ENCODE measurements at places on chromosomes 13 and 19.

GRCh38 chr13:83272652-83273240 is 609.5 kb downstream of the SLITRK1 start:
- DNase-seq: no peak

DNA sequence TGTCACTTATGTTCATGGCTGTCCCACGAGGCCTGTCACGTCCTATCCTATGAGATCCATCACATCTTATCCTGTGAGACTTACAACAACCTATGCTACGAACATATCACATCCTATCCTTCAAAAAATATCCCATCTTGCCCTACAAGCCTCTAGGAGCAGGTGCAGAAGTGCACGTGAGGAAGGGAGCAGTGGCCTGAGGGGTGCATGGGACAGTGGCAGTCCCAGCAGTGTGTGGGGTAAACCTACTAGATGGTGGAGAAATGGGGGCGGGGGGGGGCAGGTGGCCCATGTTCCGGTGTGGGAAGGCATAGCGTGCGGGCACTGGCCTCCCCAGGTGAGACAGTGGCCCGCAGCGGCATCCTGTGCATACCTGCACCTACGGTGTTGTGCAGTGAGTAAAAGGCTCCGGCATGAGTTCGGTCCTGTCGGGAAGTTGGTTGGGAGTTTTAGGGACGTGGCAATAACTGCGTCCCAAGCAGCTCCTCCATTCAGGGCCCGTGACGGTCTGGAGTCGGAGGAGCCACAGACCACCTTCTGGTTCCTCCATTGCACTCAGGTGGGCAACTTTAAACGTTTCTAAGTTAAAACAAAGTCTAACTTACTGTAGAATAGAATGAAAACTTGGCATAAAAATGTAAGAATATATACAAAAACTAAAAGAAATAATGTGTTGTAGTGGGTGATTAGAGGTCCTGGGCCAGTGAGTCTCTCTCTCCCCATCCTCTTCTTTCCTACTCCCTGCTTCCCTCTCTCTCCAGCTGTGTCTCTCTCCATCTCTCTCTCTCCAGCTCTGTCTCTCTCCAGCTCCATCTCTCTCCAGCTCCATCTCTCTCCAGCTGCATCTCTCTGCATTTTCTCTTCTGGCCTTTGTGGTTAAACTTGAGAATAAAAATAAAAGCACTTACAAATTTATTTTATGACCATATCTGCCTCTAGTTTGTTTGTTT is 42.1 kb downstream of the ATP11A start:
- DNase-seq: no peak

DNA sequence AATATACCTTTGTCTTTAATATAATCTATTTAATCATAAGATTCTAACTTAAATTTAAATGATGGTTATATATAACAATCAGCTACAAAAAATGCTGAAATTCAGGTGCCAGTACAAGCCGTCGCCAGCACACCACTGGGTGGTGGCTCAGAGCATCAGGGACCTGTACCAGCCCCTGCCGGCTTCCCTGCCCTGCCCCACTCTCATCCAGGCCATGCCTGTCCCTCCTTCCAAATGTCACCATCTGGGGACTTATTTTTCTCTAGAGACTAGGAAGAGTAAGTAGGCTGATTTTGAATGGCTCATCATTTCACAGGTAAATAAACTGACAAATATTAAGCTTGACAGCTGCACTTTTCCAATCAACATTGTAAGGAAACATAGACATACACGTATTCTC is 1.6 kb downstream of the METTL21C start:
- no peak for DNase-seq

GRCh38 chr19:42253245-42254088 is 1.5 kb downstream of the ERF start:
- no peak for DNase-seq

DNA sequence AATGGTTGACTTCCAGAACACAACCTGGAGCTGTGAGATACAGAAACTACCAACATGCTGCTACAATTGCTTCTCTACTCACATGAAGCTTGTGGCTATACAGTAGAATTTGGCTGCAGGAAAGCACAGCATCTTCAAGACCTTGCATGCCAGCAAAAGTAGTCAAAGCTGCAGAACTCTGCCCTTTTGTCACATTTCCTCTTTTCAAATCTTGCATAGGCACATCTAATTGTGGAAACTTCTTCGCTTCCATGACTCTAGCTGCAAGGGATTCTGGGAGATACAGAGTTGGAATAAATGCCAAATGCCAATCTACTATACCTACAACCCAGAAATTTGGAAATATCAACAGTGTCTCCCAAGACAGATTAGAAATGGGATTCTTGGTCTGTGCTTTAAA is 462.2 kb downstream of the FOXO1 start:
- DNase-seq: no peak

DNA sequence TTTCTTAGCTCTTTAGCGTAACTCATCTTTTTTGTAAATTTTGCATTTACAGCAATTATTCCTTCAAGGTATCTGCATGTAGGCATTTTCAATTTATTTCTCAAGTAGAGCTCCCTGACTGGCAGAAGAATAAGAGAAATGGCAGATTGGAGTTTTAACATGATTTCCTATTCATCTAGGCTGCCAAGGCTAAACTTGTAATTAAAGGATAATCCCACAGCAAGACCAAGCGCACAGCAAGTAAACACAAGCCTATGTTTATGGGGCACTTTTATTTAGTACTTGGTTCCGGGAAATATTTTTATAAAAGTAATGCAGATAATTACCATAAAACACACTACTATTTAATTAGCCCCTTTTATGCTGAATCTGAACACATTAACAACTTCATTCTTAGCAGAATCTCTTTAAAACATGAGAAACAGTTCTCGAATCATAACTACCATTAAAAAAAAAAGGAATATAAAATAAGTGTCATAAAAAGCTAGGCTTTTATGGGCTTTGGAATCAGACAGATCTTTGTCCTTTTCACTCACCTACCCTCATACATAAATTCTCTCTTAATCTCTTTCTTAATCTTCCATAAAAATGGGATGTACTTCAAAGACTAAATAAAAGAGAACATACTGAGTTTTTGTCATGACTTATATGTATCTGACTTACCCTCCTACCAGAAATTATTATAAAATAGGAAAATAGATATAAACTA is 961.6 kb upstream of the MIR17HG start:
- peak; percentile 6 for DNase-seq

- peak; percentile 9 for DNase-seq
Observed at GRCh38 chr19:49920624-49921363, 8.2 kb upstream of the ATF5 start.

- DNase-seq: no peak
Observed at GRCh38 chr13:104385404-104385803, 1319.2 kb upstream of the SLC10A2 start.

DNA sequence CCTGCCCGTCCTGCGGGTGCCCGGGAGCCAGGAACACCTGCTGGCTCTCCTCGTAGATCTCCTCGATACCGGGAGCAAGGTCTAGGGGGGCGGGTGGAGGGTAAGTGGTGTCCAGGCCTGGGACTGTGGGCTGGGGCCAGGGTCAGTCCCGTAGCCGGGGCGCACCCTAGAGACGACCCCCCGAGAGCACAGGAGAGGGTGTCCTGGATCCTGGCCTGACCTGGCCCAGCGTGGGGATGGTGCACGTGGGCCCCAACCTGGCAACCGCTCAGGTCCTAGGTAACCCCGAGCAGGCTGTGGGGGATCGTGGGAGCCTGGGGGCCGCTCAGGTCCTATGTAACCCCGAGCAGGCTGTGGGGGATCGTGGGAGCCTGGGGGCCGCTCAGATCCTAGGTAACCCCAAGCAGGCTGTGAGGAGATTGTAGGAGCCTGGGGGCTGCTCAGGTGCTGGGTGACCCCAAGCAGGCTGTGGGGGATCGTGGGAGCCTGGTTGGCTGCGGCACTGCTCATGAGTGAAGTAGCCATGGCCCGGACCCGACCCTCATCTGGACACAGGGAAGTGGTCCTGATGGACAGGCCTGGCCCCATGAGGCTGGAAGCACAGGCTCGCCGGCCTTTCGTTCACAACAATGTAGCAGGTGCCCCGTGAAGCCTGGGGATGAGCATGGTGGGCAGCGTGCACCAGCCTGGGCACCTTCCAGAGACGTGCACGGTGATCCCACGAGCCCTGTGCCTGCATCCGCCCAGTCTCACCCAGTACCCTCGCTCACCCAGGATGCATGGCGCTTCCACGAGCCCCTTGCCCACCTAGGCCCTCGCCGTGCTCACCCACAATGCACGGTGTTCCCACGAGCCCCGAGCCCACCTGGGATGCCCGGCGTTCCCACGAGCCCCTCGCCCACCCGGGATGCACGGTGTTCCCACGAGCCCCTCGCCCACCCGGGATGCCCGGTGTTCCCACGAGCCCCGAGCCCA is 6.2 kb downstream of the GPX4 start:
- no peak for DNase-seq

DNA sequence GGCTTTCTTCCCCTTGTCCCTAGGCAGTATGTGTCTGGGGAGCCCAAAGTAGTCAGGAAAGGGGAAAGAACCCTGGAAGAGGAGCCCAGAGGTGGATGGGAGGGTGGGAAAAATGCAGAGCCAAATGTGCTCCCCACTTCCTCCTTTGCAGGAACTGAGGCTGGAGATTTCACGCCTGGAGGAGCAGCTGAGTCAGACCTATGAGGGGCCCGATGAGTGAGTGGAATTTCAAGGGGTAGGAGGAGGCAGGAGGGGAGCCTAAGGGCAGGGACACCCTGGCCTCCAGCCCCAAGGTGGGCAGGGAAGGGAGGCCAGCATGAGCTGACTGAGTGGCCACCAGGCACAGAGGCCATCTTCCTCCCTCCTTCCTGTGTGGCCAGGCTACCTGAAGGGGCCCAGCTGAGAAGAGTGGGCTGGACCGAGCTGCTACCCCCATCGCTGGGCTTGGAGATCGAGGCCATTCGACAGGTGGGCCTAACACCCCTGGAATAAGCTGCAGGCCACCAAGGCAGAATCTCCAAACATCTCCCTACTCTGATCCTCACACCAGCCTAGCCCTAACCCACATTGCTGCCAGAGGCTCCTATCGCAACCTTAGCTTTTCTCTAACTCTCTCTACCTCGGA is 14.3 kb downstream of the PTH2 start:
- no peak for DNase-seq

- no peak for DNase-seq
Observed at GRCh38 chr19:5478925-5479588, 23.8 kb downstream of the ZNRF4 start.

DNA sequence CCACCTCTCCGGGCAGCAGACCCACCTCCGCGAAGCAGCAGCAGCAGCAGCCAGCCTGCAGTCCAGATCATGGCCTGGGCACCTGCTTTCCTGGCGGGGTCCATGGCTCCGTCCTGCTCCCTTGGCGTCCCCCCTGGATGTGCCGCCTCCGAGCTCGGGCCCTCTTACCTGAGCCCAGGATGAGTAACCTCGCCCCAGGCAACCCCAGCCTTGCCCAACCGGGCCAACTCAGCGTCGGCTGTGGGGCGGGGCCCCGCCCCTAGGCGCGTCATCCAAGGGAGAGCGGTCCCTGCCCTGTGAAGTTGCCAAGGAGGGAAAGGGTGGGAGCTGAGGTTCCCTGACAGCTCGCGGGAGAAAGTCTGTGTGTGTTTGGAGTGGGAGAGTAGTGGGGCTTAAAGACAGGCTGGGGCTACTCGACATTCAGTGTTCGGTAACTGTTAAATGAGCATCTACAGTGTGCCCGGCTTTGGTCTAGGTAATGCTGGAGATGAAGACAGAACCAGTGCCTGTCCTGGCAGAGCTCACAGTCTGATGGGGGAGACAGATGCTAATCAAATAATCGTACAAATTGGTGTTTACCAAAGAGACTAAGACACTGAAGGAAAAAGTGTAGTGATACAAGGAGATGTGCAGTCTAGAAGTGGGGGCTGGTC is at the start of gene LYPD3:
TSS of gene LYPD3 (minus strand) at position 141 of the 653 bp plus-strand sequence. CDS start at position 104, 37 bp downstream.
- no peak for DNase-seq

- no peak for DNase-seq
Observed at GRCh38 chr13:71828564-71828963, 38.4 kb downstream of the DACH1 start.

GRCh38 chr13:44407891-44408290 is 34.3 kb downstream of the SERP2 start:
- no peak for DNase-seq

DNA sequence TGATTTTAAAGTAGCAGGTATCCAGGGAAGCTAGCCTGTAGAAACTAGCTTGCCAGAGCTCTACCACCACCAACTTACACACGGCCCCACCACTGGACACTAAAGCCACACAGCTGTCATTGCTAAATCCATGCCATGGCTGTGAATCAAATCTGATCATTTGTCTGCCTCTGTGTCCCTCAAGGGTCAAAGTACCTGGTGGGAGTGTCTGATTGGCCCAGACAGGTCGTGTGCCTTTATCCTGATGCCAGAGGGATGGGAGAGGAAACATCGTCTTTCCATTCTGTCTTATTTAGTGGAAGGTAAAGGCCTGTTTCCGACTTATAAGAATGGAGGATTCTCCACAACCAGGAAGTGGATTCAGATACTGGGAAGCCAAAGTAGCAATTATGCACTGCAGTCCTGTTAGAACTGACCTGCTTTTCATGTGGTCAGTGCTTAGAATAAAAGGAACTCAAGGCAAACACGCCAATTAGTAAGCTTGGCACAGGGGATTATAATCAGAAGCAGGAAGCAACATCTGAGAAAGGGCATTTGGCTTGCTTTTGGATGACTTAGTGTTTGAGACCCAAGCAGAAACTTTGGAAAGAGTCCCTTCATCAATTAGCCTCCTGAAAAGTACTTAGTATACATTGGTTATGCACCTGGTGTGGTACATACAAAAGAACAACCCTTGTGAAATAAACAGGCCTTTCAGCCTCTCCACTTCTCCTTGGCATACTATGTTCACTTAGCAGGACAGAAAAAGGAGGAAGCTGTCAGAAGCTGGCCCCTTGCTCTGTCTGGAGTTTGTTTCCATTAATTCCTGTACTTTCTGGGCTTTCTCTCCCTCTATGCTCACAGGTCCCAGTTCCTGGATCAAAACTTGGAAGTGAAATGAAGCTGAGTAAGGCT is 192.4 kb downstream of the NUFIP1 start:
- no peak for DNase-seq

DNA sequence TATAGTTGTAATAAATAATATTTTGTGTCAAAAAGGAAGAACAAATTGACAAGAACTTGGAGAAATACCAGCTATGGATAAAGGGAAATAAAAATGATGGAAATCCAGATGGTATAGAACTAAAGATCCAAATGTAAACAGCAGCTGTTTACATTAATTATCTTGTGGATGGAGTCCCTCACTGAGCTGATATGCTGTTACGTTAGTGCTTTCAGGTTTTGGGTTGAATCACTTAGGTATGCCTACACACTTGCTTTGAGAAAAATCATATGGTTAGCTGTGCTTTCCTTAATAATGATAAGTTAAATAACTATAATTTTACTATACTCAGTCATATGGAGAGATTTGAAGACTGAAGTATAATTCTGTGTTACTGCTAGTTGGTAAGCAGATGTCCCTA is 27.7 kb downstream of the WASF3 start:
- DNase-seq: no peak

All from NCI-H1417 treated with DMSO at 0.1 percent for 48 hours (cell line).